ENCODE measurements at places on chromosomes 7 and 10.

DNA sequence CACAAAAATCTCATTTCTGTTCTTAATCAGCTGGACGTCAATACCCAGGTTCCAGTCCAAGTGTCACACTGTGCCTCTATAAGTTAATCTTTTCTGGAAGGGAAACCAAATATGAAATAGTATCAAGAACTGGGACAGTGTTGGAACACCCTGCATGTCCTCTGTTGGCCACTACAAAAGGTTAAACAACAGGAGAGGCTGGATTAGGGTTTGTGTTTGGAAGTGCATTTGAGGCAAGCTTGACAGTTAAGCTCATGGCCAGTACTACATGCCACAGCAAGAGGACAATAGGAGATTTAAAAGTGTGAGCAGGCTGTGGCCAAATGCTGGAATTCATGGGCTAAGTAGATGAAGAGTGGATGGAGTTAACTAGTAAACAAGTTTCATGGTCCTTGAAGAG lies 751.5 kb downstream of the AUTS2 start:
- no peaks in the 10 kb centered on the region for H3K27me3 ChIP-seq
- peaks cover 6% of the 10 kb centered on the region for H3K4me1 ChIP-seq
- H3K36me3 ChIP-seq = no peaks in the 10 kb centered on the region
- H3K27ac ChIP-seq = no peak overlapping the region

DNA sequence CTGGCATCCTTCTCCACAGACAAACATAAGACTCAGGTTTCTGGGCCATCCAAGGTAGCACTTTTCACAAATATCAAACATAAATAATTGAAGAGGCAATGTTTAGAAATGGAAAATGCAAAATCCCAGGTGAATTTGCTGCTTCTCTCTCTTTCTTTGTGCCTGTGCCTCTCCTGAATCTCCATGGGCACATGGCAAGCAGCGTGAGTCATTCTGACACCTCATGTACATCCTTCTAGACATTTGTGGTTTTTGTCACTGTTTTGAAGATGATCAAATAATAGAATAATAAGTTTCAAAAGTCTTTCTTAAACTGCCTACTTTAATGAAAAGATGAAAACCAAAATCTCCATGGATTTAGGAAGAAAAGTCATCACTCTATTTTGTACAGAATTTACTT lies 60.3 kb upstream of the RAB11FIP2 start:
- H3K4me3 ChIP-seq = no peak overlapping the region
- no peak overlapping the region for H3K27ac ChIP-seq
- no peaks in the 10 kb centered on the region for H3K27me3 ChIP-seq
- no peak for DNase-seq
- H3K4me1 ChIP-seq = no peaks in the 10 kb centered on the region

DNA sequence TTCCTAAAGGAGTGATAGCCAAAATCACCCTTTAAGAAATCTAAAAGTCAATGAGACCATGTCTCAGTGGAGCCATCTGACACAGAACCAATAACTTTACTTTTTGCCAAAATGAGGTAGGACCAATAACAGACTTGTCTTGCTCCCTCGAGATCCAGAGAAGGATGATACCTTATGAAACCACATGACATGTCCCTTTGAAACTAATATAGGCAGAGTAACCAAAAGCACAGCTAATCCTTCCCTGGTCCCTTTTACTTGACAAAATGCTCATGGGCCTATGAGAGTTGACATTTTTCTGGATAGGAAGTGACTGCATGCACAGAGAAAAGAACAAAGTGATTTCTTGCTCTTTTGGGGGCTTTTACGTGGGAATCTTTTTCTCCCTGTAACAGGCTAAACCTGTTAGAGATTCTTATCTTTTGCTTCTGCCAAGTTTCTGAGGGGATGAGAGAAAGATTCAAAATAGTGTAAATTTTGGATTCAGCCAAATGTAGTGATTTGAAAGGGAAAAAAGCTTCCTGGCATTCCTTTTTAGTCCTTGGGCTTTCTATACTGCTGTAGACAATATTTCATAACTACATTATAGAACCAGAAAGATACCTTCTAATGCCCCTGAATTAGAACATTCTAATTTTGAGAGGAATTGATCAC lies 87.6 kb downstream of the ARMH3 start:
- no peak overlapping the region for H3K27ac ChIP-seq
- H3K4me3 ChIP-seq = no peak overlapping the region
- H3K36me3 ChIP-seq = peaks cover 7% of the 10 kb centered on the region
- no peak for DNase-seq
- no peaks in the 10 kb centered on the region for H3K27me3 ChIP-seq

DNA sequence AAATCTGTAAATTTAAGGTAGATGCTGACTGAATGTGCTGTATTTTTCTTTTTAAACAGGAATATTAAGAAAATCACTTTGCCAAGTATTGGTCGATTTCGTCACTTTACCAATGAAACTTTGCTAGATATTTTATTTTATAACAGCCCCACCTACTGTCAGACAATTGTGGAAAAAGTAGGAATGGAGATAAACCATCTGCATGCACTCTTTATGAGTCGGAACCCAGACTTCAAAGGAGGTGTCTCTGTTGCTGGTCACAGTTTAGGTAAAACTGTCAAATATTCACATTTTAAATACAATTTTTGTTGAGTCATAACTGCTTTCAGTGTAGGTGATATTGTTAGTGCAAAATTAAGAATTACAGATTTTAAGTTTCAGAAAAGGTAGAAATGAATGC lies 25.2 kb downstream of the SEC23IP start:
- H3K27ac ChIP-seq = no peak overlapping the region
- peaks cover 33% of the 10 kb centered on the region for H3K36me3 ChIP-seq
- DNase-seq = no peak
- no peak overlapping the region for H3K4me3 ChIP-seq
- no peaks in the 10 kb centered on the region for H3K4me1 ChIP-seq
- no peaks in the 10 kb centered on the region for H3K27me3 ChIP-seq

GRCh38 chr10:14609178-14609577 lies 165.5 kb downstream of the FAM107B start:
- no peaks in the 10 kb centered on the region for H3K27me3 ChIP-seq
- H3K4me1 ChIP-seq = peaks cover 48% of the 10 kb centered on the region
- no peaks in the 10 kb centered on the region for H3K36me3 ChIP-seq
- no peak for DNase-seq

- no peaks in the 10 kb centered on the region for H3K36me3 ChIP-seq
- H3K4me1 ChIP-seq = no peaks in the 10 kb centered on the region
- no peak overlapping the region for H3K27ac ChIP-seq
- H3K27me3 ChIP-seq = no peaks in the 10 kb centered on the region
Observed at GRCh38 chr10:51926337-51926736, 226.9 kb upstream of the CSTF2T start.

- H3K36me3 ChIP-seq = no peaks in the 10 kb centered on the region
- no peak for DNase-seq
- no peak overlapping the region for H3K27ac ChIP-seq
- H3K27me3 ChIP-seq = peaks cover 3% of the 10 kb centered on the region
Observed at GRCh38 chr10:129973674-129974059, 9.6 kb upstream of the EBF3 start.

DNA sequence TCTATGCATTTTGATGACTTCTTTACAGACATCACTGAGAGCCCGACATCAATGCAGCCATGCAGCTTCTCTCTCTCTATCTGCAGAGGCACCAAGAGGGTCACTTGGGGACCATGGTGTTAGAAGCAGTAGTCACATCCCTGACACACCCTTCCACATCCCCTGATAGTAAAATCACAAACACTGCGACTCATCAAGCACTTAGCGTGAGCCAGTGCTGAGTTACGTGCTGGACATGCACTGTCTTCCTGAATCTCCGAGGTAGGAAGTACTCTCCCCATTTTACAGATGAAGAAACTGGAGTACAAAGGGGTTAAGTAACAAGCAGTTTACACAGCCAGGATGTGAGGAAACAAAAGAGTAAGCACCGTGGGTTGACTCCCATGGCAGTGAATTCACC lies 109.2 kb downstream of the OSBPL3 start:
- H3K36me3 ChIP-seq = no peaks in the 10 kb centered on the region
- H3K4me1 ChIP-seq = no peaks in the 10 kb centered on the region
- no peak overlapping the region for H3K27ac ChIP-seq
- no peaks in the 10 kb centered on the region for H3K27me3 ChIP-seq
- H3K4me3 ChIP-seq = no peak overlapping the region
- DNase-seq = no peak

- no peaks in the 10 kb centered on the region for H3K36me3 ChIP-seq
- no peaks in the 10 kb centered on the region for H3K4me1 ChIP-seq
- no peaks in the 10 kb centered on the region for H3K27me3 ChIP-seq
- DNase-seq = no peak
Observed at GRCh38 chr7:1736830-1737229, 66.8 kb downstream of the ELFN1 start.

DNA sequence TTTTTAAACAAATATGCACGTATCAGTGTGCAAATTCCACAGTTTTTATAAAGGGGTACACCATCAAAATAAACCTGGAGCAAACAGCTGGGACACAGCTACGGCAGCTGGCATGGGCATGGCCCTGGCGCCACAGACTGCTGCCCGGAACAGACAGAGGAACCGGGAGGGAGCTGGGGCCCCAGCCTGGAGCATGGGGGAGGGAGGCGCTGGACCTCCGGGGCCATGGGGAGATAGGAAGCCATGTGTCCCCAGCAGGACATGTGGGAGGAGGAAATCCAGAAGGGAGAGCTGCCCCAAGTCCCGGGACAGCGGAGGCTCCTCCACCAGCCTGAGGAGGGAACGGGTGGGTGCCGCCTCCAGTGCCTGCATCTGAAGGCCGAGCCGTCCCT lies 180.1 kb downstream of the MAD1L1 start:
- no peaks in the 10 kb centered on the region for H3K4me1 ChIP-seq
- H3K36me3 ChIP-seq = no peaks in the 10 kb centered on the region
- H3K27ac ChIP-seq = no peak overlapping the region
- no peaks in the 10 kb centered on the region for H3K27me3 ChIP-seq
- DNase-seq = no peak
- no peak overlapping the region for H3K4me3 ChIP-seq

GRCh38 chr10:117519879-117520278 lies 22.7 kb upstream of the EMX2 start:
- H3K4me1 ChIP-seq = no peaks in the 10 kb centered on the region
- no peak overlapping the region for H3K27ac ChIP-seq
- DNase-seq = no peak
- H3K36me3 ChIP-seq = no peaks in the 10 kb centered on the region
- H3K4me3 ChIP-seq = no peak overlapping the region
- H3K27me3 ChIP-seq = no peaks in the 10 kb centered on the region

GRCh38 chr7:37990337-37990736 lies 69.9 kb downstream of the EPDR1 start:
- peaks cover 31% of the 10 kb centered on the region for H3K4me1 ChIP-seq
- H3K36me3 ChIP-seq = no peaks in the 10 kb centered on the region
- H3K4me3 ChIP-seq = no peak overlapping the region

- H3K4me1 ChIP-seq = no peaks in the 10 kb centered on the region
- H3K27me3 ChIP-seq = no peaks in the 10 kb centered on the region
- DNase-seq = no peak
- no peaks in the 10 kb centered on the region for H3K36me3 ChIP-seq
- H3K4me3 ChIP-seq = no peak overlapping the region
- H3K27ac ChIP-seq = no peak overlapping the region
Observed at GRCh38 chr10:29774475-29774874, 139.7 kb upstream of the SVIL start.

- H3K36me3 ChIP-seq = no peaks in the 10 kb centered on the region
- H3K27me3 ChIP-seq = no peaks in the 10 kb centered on the region
- H3K27ac ChIP-seq = no peak overlapping the region
Observed at GRCh38 chr7:143514487-143514886, 36.8 kb downstream of the TAS2R41 start.

- no peaks in the 10 kb centered on the region for H3K4me1 ChIP-seq
- H3K36me3 ChIP-seq = no peaks in the 10 kb centered on the region
- H3K27ac ChIP-seq = no peak overlapping the region
- H3K27me3 ChIP-seq = no peaks in the 10 kb centered on the region
- no peak for DNase-seq
- no peak overlapping the region for H3K4me3 ChIP-seq
Observed at GRCh38 chr10:88313878-88314277, 269.2 kb downstream of the RNLS start.

DNA sequence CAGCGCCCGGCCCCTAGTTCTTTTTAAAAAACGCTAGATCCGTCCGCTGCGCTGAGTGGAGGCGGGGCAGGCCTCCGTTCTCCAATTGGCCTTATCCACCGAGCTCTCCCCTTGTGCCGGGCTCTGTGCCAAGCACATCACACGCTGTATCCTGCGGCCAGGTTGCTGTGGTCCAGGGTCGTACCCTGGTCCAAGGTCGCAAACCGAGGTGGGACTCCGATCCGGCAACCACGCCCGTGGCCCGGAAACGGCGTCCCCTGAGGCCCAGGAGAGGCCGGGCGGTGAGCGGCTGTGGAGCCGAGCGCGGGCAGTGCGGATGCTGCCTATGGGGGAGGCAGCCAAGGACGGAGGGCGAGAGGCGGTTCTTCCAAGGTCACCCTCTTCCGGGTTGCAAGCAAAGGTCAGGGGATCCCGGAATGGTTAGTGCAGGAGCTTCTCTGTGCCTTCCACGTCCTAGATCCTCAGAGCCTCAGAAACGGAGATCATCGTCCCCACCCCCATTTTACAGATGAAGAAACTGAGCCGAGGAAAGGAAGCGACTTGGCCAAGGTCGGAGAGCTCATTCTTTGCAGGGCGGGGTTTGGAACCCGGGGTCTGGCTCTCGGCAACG lies 72.4 kb upstream of the LRRC4 start:
- H3K27me3 ChIP-seq = no peaks in the 10 kb centered on the region
- H3K36me3 ChIP-seq = no peaks in the 10 kb centered on the region
- H3K4me3 ChIP-seq = no peak overlapping the region
- H3K27ac ChIP-seq = no peak overlapping the region
- DNase-seq = peak; percentile 28
- H3K4me1 ChIP-seq = peaks cover 14% of the 10 kb centered on the region

Data from body of pancreas (tissue), 4 donors.